ENCODE measurements at places on chromosomes 5 and 9. TPM values are rescaled to one million over a fixed set of nuclear protein-coding genes. Genes with fewer than 3 reads are reported as not detected.

Gene CDH10
- not detected for total RNA-seq

Gene ADGRV1
- 0.53 TPM for total RNA-seq

Gene TLX3
- total RNA-seq, result not detected

DNA sequence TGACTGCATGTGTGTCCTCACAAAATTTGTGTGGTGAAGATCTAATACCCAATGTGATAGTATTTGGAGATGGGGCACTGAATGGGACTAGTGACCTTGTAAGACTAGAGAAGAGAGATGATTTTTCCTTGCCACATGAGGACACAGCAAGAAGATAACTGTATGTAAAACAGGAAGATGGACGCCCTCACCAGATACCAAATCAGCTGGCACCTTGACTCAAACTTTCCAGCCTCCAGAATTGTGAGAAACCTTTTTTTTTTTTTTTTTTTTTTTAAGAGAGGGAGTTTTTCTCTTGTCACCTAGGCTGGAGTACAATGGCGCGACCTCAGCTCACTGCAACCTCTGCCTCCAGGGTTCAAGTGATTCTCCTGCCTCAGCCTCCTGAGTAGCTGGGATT lies 40.3 kb downstream of the UBTD2 start:
- DNase-seq, result no peak

DNA sequence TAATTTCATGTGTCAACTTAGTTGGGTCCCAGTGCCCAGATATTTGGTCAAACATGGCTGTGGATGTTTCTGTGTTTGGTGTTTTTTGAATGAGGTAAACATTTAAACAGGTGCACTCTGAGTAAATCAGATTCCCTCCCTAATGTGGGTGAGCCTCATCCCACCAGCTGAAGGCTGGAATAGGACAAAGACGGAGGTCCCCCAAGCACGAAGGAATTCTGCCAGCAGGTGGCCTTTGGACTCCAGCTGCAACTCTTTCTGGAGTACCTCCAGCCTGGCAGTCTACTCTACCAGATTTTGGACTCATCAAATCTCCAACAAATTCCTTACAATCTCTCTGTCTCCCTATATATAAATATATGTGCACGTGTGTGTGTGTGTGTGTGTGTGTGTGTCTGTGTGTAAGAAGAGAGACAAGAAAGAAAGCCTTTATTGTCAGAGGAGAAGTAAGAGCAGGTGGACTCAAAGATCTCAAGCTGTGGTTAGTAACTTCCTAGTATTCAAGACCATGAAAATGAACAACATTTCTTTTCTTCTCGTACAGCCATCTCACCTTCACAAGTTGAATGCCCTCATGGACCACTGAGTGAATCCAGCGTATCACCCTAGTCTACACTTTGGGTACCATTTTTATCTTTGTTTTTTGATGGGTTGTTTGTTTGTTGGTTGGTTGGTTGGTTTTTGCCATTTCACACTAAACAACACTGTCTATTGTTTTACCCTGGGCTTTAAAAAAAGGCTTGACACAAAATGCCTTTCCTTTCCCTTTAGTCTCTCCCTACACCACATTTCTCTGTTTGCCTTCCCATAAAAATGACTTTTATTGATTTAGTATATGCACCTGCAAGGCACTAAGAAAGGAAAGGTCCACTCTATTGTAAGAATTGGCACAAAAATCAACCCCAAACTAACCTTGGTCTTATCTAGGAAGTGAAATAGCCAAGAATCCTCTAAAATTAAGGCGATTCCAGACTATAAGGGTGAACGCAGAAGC lies 118.7 kb downstream of the TENT4A start:
- no peak for DNase-seq

GRCh38 chr5:110853267-110853666 lies 114.5 kb downstream of the SLC25A46 start:
- DNase-seq, result no peak

GRCh38 chr5:7242118-7242710 lies 153.7 kb upstream of the ADCY2 start:
- no peak for DNase-seq

DNA sequence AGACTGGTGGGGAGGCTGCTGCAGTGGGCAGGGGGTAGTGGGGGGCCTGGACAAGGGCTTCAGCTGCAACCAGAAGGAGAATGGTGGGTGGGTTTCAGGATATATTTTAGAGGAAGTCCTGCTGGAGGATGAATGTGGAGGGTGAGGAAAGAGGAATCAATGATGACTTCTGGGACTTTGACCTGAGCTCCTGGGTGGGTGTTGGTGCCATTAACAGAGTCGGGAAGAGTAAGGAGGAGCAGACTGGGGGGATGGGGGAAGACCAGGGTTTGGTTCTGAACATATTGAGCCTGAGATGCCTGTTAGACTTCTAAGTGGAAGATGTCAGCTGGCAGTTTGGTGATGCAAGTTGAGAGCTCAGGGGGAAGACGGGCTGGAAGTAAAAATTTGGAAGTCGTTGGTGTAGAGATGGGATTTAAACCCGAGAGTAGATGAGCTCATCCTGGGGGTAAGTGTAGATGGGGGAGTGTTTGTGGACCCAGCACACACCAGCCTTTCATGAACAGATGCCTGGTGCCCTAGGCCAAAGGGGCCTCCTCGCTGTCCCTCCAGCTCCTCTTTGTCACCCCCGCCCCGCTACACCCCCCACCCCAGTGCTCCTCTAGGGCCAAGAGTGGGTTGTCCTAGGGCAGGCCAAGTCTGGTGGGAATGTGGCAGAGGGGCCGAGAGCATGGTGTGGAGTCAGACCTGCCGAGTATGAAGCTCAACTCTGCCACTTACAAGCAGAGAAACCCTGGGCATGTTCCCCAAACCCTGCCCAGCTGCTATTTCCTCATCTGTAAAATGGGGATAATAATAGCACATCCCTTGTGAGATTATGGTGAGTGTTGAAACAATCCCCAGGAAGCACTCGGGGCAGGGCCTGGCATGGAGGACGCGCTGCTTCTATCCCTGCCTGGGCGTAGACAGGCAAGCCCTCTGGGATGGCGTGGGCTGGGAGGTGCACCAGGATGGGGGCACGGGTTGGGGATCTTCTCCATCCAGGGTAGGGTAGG lies 4.0 kb downstream of the DNM1 start:
- no peak for DNase-seq

- no peak for DNase-seq
These were observed 58.3 kb downstream of the EGFLAM start for GRCh38 chr5:38316544-38317224.

DNA sequence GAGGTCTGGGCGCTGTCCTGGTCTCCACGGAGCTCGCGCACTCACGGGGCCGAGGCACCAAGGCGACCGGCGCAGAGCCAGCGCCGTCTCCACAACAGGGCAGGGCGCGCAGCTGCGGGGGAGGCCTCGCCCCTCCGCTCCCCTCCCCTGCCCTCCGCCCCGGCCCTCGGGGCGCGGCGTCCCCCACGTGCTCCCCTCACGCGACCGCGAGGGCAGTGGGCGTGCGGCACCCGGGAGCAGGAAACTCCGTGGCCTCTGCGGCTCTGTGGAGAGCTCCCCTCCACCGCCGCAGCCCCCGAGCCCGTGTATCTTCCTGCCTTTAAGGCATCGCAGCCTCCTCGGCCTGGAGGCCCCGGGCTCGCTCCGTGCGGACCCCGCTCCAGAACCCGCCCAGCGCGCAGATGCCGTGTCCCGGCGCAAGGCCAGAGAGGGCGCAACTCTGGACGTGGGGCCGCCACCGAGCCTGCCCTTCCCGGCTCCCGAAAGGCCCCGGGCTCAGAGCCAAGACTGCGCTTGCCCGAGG lies 708 bp upstream of the TUBB4B start:
- DNase-seq, result peak; percentile 64

DNA sequence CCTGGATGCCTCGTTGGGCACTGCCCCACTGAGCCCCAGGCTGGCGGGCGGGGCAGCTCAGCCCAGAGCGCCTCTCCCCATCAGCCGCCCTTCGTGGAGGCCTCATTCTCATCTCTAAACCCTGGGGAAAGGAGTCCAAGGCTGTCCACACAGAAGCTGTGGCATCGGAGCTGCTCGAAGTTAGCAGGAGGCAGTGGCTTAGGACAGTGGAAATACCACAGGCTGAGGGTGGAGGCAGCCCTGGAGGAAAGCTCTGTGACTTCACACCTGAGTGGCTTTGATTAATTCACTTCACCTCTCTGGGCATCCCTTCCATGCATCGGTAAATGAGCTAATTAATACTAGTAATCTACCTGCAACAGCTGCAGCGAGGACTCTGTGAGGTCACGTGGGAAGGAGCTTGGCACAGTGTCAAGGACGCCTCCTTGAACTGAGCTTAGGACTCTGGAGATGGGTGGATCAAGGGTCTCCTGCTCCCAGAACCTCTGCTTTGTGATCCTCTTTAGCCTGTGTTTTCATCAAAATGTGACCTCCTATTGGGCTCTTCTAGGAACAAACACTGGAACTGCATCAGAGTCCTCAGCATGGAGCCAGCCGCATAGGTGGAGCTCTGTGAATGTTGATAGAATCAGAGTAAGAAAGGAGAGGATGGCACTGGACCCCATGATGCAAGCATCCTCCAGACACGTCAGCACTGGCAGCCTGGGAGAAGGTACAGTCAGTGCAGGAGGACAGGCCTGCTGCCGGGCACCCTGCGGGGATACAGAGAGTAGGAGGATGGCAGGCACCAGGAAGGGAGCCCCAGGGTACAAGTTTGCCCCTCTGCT lies 842 bp upstream of the ANGPTL2 start:
- no peak for DNase-seq

- DNase-seq, result no peak
These were observed 2.9 kb downstream of the AK1 start for GRCh38 chr9:127874301-127875221.

Data from activated T-cell treated with anti-CD3 and anti-CD28 coated beads, Interleukin-2, amount 50 U/mL, for 4 hours (primary cell).